Mucosa of gallbladder (tissue), 1 donor: ENCODE measurements at places on chromosomes 3 and 15. TPM values are rescaled to one million over a fixed set of nuclear protein-coding genes. Genes with fewer than 3 reads are reported as not detected.

DNA sequence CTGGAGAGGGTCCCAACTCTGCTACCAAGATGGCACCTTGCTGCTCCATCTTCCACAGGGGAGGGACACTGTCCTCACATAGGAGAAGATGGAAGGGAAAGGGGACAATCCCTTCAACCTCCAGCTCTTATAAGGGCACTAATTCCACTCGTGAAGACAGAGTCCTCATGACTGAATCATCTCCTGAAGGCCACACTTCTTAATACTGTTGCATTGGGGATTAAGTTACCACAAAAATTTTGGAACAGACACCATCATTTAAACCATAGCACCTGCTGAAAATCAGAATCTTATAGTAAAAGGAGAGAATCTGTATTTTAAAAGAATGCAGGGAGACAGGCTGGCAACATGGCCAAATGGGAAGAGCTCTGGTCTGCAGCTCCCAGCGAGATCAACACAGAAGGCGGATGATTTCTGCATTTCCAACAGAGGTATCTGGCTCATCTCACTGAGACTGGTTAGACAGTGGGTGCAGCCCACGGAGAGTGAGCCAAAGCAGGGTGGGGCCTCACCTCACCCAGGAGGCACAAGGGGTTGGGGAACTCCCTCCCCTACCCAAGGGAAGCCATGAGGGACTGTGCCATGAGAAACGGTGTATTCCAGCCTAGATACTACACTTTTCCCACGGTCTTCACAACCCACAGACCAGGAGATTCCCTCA, 69.4 kb upstream of the LIPC start:
- DNase-seq: no peak

GRCh38 chr3:124491098-124491497, 239.2 kb upstream of the UMPS start:
- no peak for DNase-seq

CCDC9B gene
- total RNA-seq: 107 TPM

LRRC31 gene
- 2.9 TPM for total RNA-seq

GRCh38 chr3:4571690-4572334, 78.7 kb downstream of the ITPR1 start:
- DNase-seq: no peak

ITIH3 gene
- 2.0 TPM for total RNA-seq

DNA sequence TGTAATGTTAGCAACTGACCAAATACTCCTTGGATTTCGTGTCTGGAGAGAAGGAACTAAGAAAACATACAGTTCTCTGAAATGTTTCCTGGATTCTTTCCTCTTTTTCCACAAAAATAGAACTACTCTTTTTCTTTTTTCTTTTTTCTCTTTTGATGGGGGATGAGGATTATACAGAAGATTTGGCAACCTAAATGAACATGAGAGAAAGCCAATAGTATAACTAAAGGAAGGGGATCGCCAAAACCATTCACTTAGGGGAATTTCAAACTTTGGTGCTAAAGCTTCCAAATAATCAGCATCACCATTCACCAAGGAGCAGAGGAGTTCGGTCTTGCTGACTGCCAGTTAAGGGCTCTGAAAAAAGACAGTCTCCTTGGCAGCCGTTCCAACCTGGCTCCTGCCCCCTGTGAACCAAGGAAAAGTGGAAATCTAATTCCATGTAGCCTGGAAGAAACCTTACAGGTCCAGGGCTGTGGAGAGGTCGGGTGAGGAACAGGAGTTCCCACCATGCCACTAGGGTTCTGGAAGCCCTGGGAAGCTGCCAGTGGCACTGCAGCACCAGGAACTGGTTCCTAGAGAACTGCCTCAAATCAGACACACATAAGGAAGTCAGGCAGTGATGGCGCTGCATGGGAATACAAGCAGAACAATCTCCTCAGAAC, 176.9 kb downstream of the TNIK start:
- no peak for DNase-seq

IL12A gene
- 0.14 TPM for total RNA-seq

PLAAT1 gene
- total RNA-seq: 0.58 TPM

GRCh38 chr3:108505811-108506210, 4.6 kb downstream of the MYH15 start:
- no peak for DNase-seq

DNA sequence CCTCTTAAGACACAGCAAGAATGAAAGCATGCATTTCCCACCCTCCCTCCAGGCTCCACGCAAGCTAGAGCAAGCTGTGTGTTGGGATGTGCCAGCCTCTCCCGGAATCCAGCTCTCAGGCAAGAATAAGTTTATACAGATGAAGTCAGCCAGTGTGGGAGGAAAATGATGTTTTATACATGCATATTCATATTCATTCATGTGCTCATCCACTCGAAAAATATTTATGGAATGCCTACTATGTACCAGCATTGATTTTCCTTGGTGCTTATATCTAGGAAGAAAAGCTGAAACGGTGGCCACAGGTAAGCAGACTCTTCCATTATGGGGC, 62.7 kb downstream of the KLHL6 start:
- no peak for DNase-seq

DNA sequence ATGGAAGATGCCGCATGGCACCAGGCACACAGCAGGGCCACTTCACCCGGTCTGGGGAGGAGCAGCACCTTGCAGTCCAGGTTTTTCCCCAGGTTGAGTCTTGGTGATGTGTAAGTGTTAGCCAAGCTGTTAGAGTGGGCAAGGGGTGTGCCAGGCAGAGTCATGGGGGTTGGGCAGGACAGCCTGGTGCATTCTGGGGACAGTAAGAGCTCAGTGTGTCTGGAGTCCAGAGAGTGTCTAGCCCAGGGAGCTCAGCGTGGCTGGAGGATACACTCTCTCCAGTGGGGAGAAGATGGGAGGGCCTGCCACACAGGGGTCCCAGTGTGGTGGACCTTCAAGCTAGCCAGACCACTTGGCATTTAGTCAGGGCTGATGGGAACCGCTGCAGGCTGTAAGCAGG, 87.4 kb downstream of the AAGAB start:
- DNase-seq: no peak

GRCh38 chr3:163462446-163462845, 1615.8 kb downstream of the SI start:
- DNase-seq: no peak

CCDC39 gene
- not detected for total RNA-seq

TMIE gene
- 0.29 TPM for total RNA-seq

DNA sequence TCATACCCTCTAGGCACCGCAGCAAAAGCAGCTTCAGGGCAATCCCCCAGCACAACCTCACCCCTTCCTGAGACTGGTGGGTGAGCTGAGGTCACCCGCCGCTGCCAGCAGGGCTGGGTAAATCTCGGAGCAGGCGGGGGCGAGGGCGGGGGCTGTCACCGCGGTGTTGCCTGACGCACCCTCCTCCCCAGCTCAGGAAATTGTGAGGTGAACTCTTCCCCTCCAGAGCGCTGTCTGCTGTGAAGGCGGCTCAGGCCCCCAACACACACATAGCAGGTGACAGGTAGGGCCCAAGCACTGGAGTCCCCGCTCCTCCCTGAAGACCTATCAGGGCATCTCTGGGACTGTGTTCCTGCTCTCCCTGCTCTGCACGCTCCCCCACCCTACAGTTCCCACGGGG, 30.2 kb upstream of the FURIN start:
- no peak for DNase-seq

SST gene
- total RNA-seq: 3.0 TPM

DNA sequence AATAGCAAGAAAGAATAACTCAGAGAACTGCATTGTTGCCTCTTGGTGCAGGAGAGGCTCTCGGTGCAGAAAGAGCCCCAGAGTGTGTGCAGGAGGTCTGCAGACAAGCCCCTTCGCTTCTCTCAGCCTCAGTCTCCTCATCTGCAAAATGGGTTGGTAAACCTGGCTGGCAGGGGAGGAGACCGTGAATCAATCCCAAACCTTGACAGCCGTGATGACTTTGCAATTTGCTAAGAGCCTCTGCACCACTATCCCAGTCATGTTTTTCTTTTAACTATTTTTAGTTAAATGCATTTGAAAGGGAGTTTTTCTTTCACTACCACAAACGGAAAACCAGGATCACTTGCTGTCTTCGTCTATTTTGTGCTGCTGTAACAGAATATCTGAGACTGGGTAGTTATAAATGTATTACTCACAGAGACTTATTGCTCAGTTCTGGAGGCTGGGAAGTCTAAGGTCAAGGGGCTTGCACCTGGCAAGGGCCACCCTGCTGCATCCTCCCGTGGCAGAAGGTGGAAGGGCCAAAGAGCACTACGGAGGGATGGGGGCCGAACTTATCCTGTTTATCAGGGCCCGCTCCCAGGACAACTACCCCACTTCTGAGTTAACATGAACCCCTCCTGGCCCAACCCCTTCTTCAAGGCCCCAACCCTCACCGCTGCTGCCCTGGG, 14.2 kb upstream of the IQSEC1 start:
- no peak for DNase-seq

GRCh38 chr15:25397100-25397499, 41.7 kb downstream of the UBE3A start:
- no peak for DNase-seq

CCDC80 gene
- 67.8 TPM for total RNA-seq

CD200 gene
- total RNA-seq: 10.5 TPM

LRRC49 gene
- 9.8 TPM for total RNA-seq

SCG5 gene
- 2.6 TPM for total RNA-seq

- peak; percentile 77 for DNase-seq
Measured at GRCh38 chr3:112293368-112294321, at the start of gene SLC9C1. Gene SLC9C1 (minus strand): TSS chr3:112294216. CDS start chr3:112286791, 7,425 bp downstream.

AMT gene
- total RNA-seq: 20.7 TPM

DNA sequence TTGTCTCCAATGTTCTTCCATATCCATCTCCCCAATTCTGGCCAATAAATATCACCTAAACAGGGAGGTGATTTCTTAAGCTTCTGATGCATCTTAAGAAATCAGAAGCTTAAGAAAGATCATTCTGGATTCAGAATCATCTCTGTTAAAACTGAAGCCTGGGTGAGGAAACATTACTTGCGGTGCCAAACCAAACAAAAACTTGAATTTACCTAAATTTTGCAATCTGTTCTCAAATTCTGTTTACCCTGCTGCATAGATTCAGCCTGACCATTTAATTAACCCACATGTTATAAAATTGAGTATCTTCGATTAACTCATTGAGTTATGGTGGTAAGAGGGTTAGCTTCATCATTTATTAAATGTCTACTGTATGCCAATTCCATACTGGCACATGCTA, 204.4 kb upstream of the ZNF385D start:
- no peak for DNase-seq

GRCh38 chr3:182618981-182619591, 174.2 kb upstream of the ATP11B start:
- no peak for DNase-seq

COPS2 gene
- 67.8 TPM for total RNA-seq

DNA sequence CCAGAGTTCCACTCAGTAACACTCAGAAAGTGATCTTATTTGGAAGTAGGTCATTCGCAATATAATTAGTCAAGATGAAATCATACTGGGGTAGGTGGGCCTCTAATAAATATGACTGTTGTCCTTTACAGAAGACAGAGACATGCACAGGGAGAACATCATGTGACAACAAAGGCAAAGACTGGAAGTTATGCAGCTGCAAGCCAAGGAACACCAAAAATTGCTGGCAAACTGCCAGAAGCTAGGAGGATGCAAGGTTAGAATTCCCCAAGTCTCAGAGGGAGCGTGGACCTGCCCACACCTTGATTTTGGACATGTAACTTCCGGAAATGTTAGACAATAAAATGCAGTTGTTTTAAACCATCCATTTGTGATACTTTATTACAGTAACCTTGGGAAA, 471.5 kb upstream of the AGTR1 start:
- no peak for DNase-seq

LEKR1 gene
- total RNA-seq: 2.2 TPM

DNA sequence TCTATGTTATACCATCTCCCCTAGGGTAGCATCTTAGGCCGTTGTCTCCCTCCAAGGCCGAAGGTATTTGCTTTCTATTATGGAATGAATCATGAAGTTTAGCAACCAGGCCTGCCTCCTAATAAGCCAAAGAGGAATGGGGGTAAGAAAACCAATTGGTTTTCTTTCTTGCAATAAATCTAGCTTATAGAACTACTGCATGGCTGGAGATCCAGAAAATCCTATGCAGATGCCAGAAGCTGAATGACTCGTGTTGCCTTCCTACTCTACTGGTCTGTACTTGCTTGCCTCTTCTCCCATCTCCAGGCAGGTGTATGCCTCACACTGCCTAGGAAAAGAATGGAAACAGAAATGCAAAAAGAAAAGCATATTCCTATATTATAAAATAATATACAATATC, 31.1 kb upstream of the IL16 start:
- DNase-seq: no peak

- DNase-seq: no peak
Measured at GRCh38 chr3:162678941-162679340, 1182.3 kb downstream of the OTOL1 start.
